ENCODE measurements at places on chromosomes 1 and 21.

GRCh38 chr1:207115269-207115668 lies 11.2 kb downstream of the C4BPA start:
- H3K36me3 ChIP-seq, result no peaks in the 10 kb centered on the region
- no peak overlapping the region for H3K27ac ChIP-seq
- no peaks in the 10 kb centered on the region for H3K27me3 ChIP-seq
- no peak for DNase-seq
- no peak overlapping the region for H3K4me3 ChIP-seq

DNA sequence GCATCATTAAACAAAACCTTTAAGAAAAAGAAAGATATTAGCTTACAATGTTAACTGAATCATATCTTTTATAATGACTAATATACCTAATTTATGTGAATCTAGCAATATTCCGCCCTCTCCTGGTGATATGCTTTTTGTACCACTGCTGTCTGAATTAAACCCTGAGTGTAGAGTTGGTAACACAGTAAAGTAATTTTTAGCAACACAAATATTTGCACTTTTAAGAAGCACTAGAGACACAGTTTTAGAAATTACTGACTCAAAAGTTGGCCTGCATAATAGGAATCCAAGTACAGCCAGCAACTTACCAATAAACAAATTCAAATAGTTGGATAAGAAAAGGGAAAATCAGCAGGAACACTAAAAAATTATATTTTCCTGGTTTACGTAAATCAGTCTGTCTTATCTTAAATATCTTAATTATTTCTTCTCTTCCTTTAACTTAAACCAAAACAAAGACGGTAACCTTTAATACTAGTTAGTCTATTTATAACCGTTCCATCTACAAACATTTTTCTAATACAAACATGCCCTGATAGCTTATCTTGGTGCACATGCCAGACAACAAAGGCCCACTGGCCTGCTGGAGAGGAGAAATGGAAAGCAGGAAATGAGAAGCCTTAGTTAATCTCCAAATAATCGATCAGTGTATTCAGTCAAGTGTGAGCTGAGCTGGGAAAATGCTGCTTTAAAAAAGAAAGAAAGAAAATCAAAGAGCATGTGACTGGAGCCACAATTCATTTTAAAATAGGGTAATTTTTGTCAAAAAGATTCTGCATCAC lies 246.0 kb downstream of the RERE start:
- H3K36me3 ChIP-seq, result no peaks in the 10 kb centered on the region
- no peak overlapping the region for H3K4me3 ChIP-seq
- DNase-seq, result no peak
- no peak overlapping the region for H3K27ac ChIP-seq

DNA sequence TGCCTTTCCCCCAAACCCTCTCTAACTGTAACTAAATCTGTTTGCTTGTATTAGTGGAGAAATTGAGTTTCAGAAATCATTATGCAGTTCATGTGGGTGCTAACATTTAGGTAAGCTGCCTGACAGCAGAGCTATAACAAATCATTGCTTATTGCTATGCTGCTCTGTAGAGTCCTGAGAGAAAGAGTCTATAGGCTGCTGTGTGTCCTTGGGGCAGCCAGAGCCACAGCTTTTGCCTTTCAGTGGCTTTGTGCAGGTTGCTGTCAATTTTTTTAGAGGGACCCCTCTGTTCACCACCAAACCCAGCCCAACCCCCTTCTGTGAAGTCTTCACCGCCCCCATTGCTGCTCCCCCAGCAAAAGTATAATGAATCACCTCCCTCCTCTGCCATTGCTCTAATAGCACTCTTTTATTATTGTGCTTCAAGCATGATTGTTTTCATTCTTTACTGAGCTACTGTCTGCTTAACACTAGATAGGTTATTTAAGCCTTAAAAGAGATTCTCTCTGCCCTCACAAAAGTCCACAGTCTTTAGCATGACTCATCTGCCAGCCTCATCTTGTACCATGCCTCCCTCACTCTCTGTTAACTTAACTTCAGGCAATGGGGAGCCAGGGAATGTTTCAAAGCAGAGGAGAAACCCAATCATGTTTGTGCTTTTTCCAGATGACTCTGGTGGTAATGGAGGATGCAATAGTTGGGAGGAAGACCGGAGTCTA lies 38.6 kb downstream of the DIRAS3 start:
- H3K4me3 ChIP-seq, result no peak overlapping the region
- H3K4me1 ChIP-seq, result no peaks in the 10 kb centered on the region
- H3K36me3 ChIP-seq, result no peaks in the 10 kb centered on the region
- no peak overlapping the region for H3K27ac ChIP-seq
- no peak for DNase-seq

- no peaks in the 10 kb centered on the region for H3K36me3 ChIP-seq
- no peak overlapping the region for H3K27ac ChIP-seq
- no peak for DNase-seq
Observed at GRCh38 chr1:61238359-61238665, 156.0 kb downstream of the NFIA start.

Data from H9 (cell line).